ENCODE measurements at places on chromosomes 16 and 17. TPM values are rescaled to one million over a fixed set of nuclear protein-coding genes. Genes with fewer than 3 reads are reported as not detected.

DNA sequence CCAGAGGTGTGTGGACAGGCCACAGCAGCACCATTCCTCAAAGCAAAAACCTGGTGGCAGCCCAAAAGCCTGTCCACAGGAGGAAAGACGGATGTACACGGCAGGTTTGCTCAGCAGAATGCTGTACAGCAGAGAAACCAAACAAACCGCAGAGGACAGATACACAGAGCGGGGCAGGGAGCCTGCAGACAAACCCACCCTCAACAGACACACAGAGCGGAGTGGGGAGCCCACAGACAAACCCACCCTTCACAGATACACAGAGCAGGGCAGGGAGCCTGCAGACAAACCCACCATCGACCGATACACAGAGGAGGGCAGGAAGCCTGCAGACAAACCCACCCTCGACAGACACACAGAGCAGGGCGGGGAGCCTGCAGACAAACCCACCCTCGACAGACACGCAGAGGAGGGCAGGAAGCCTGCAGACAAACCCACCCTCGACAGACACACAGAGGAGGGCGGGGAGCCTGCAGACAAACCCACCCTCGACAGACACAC lies 53.0 kb upstream of the METRNL start:
- DNase-seq, result no peak

DNA sequence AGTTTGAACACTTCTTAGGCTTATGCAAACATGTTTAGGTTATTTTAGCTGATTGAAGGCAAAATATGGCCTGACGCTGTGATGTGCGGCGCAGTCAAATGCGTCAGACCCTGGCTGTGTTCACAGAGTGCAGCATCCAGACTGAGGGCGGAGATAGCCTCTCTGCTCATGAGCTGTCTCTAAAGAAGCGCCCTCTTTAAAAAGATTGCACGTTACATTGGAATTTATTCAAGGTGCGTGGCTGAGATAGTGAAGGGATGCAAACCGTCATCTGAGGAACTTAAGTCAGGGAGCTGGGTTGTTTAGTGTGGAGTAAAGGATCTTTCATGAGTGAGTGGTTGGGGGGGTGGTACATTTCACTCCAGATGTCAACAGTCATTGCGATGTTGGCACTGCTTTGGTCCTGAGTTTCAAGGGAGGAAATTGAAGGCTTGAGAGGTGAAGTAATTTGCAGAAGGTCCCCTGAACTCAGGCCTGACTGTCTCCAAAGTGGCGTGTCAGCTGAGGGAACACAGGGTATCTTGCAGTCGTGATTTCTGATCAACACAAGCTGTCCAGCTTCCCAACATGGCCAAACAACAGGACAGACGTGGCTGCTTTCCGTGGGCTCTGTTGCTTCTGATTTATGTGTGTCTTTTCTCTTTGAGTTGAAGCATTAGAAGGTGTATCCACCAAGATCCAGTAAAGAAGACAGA lies 33.4 kb downstream of the RPTOR start:
- no peak for DNase-seq

Gene CMTR2
- 29.5 TPM for total RNA-seq

DNA sequence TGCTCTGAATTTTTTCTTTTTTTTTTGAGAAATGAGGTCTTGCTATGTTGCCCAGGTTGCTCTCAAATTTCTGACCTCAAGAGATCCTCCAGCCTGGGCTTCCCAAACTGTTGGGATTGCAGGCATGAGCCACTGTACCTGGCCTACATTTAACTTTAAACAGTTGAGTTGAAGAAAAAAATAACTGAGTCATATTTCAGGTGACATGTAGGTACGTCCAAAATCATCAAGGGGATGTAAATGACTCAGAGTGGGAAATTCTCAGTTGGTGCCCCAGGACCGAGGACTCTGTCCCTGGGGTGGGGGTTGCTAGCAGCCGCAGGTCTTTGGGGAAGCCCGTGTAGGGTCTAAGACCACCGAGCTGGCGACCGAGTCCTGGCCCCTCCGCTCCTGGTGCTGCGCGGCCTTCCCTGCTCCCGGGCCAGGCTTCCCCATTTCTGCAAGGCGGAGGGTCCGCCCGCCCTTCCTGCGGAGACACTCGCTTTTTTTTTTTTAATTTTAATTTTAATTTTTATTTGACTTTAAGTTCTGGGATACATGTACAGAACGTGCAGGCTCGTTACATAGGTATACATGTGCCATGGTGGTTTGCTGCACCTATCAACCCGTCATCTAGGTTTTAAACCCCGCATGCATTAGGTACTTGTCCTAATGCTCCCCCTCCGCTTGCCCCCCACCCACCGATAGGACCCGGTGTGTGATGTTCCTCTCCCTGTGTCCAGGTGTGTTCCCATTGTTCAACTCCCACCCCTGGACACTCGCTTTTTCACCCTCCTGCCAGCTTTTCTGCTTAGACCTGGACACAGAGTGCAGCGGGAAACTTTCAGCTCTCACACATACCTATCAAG lies 12.7 kb upstream of the N4BP1 start:
- no peak for DNase-seq

- no peak for DNase-seq
Observed at GRCh38 chr17:36829676-36830075, 107.6 kb upstream of the LHX1 start.

DNA sequence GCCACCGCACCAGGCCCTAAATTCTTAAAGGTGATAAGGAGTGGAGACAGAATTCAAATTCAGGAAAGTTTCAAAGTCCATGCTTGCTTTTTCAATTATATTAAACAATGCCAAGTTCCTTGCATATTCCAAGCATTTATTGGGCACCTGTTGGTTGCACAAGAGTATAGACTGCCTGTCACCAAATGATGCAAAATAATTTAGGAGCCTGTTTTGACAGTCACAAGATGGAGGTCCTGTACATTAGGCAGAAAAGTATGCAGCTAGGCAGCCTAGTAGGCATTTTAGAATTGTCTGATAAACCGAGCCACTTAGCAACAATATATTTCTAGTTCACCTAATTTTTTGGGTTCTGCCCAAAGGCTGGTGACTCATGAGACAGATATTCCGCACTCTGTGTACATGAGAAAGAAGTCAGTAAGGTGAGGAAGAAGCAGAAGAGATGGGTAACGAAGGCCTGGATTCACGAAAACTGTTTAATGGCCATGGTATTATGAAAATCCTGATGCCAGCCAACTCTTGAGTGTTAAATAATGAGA lies 7.3 kb downstream of the ACACA start:
- DNase-seq, result peak; percentile 66
